ENCODE measurements at places on chromosomes 5 and 9. TPM values are rescaled to one million over a fixed set of nuclear protein-coding genes. Genes with fewer than 3 reads are reported as not detected.

The ZSWIM6 gene
- 50.2 TPM for total RNA-seq

The C9orf152 gene
- total RNA-seq = 0.27 TPM

The SLC6A7 gene
- 0.64 TPM for total RNA-seq

The FBP1 gene
- not detected for total RNA-seq

The SEMA4D gene
- total RNA-seq = 4.6 TPM

The INSL4 gene
- total RNA-seq = not detected

The IARS1 gene
- 240 TPM for total RNA-seq

The BICD2 gene
- 24.1 TPM for total RNA-seq

The MLANA gene
- 3.5 TPM for total RNA-seq

The SPATA31E1 gene
- total RNA-seq = 0.73 TPM

The FBP2 gene
- not detected for total RNA-seq

The ASS1 gene
- total RNA-seq = 214 TPM

The CNTFR gene
- 68.1 TPM for total RNA-seq

The PTGER4 gene
- total RNA-seq = 1.3 TPM

The CER1 gene
- total RNA-seq = not detected

Measured in motor neuron (in vitro differentiated cells).